NT2/D1 (cell line): ENCODE measurements at places on chromosomes 4 and X.

DNA sequence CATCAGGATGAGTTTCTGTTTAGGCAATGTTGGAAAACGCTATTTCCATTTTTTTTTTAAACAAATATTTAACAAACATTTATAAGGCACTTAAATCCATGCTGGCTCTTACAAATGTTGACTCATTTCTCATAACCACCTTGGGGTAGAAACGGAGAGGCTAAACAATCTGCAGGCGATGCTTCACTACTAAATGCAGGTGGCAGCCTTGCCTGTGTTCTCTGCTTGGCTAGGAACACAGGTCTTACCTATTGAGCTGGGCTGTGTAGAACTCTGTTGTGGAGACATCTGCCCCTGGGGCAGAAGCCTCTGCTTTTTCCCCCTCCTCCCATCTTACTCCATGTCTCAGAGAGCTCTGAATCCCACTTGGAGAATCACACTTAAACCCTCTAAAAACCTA lies 1.4 kb upstream of the CXCL1 start:
- no peak for DNase-seq

DNA sequence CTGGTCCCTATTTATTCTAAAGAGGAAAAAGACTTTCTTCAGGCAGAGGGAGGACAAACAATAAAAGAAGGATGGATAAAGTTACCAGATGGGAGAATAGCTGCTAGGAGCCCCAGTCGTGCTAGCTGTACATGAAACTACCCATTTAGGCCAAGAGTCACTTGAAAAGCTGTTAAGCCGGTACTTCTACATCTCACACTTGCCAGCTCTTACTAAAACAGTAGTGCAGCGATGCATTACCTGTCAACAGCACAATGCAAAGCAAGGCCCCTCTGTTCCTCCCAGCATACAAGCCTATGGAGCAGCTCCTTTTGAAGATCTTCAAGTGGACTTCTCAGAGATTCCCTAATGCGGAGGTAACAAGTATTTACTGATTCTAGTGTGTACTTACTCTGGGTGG lies 1138.8 kb downstream of the ARAP2 start:
- no peak for DNase-seq

DNA sequence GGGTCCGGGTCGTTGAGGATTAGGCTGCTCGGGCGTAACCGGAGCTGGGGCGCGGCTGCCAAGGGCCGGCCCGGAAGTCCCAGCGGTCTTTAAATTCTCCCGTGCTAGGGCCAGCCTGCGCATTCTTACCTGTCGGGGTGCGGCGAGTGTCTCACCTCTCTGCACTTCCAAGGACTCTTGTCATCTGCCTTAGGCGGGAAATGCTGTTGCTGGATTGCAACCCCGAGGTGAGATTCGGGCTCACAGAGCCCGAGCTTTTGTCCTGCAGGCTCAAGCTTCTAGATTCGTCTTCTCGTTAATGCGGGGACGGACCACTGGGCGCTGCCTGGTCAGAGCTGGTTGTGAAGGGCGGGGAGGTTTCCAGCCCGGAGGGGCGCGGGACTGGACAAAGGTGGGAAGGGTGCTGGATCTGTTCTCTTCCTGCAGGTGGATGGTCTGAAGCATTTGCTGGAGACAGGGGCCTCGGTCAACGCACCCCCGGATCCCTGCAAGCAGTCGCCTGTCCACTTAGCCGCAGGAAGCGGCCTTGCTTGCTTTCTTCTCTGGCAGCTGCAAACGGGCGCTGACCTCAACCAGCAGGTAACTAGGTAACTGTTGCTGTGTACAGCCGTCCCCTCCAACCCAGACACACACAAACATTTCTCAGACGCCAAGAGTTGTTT lies at the start of gene ANKRD37:
Gene ANKRD37, plus strand, starts transcription at position 118 of the 662 bp plus-strand sequence. Its CDS starts 83 bp downstream, at position 201.
- no peak for DNase-seq

DNA sequence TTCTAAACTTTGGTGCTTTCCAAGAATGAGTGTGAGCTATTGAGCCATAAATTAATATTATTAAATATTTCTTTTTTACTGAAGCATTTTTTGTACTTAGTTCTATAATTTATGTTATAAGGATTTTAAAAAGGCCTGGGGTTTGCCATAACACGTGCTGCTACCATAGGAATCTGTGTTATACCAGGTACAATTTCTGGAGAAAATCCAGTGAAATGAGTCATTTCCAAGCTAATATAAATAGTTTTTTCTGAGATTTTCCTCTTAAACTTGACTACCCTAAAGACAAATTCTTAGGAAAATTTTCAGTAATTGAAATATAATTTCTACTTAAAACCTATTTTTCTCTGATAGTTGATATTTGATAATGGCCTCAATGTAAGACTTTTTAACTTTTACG lies 130.8 kb downstream of the TLL1 start:
- no peak for DNase-seq

GRCh38 chrX:124307253-124307907 lies 25.1 kb upstream of the TEX13D start:
- DNase-seq, result no peak

- DNase-seq, result no peak
Observed at GRCh38 chrX:13535376-13536165, 33.8 kb upstream of the EGFL6 start.

- no peak for DNase-seq
Observed at GRCh38 chr4:84914686-84915395, 51.6 kb downstream of the WDFY3 start.

DNA sequence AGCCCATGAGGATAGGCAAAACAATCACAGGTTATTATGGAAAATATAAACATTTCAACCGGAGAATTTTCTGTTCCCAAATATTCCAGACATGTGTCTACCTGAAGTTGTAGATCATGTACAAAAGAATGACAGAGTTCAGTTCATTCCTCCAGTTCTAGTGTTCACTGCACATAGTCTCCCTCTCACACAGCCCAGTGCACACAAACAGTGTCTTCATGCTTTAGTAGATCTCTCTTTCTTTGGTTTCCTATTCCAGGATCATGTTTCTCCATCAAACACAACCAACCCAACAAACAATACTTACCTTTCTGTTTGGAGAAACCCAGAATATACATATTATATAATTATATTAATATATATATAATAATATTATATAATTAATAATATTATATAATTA lies 671.9 kb downstream of the TRIML1 start:
- no peak for DNase-seq

GRCh38 chr4:3529363-3529762 lies 2.9 kb downstream of the LRPAP1 start:
- DNase-seq, result no peak

- DNase-seq, result no peak
Observed at GRCh38 chr4:181647396-181648147, 595.6 kb upstream of the TENM3 start.

- no peak for DNase-seq
Observed at GRCh38 chr4:8860892-8861575, 10.6 kb downstream of the HMX1 start.

DNA sequence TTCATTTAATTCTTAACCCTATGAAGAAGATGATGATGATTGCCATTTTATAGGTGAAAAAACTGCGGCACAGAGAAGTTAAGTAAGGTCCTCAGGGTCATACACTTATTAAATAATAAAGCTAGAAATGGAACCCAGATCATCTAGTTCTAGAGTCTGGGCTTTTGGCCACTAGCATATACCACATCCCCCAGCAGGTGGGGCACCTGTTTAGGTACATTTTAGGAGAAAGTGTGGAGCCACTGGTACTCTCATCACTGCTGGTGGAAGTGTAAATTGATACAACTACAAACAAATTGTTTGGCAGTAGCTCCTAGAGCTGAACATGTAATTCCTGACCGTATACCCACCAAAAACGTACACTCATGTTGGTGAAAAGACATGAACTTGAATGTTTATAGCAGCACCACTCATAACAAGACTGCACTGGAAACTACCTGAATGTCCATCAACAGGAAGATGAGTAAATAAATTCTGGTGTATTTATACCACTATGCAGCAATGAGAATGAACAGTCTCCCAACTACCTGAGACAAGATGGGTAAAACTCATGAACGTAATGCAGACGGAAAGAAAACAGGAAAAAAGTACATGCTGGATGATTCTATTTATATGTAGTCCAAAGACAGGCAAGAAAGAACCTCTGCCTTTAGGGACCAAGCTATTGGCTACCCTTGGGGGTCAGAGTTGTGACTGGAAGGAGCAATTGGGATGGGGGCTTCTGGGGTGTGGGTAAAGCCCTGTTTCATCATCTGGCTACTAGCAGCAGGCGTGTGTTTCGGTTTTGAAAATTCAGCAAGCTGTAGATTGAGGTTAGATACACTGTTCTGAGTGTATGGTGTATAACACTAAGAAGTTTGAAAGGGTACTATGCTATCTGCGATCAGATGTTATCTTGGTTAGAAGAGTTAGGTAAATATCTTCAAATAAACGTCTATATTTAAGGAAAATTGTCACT lies 72.3 kb upstream of the ADGRG2 start:
- DNase-seq, result no peak

DNA sequence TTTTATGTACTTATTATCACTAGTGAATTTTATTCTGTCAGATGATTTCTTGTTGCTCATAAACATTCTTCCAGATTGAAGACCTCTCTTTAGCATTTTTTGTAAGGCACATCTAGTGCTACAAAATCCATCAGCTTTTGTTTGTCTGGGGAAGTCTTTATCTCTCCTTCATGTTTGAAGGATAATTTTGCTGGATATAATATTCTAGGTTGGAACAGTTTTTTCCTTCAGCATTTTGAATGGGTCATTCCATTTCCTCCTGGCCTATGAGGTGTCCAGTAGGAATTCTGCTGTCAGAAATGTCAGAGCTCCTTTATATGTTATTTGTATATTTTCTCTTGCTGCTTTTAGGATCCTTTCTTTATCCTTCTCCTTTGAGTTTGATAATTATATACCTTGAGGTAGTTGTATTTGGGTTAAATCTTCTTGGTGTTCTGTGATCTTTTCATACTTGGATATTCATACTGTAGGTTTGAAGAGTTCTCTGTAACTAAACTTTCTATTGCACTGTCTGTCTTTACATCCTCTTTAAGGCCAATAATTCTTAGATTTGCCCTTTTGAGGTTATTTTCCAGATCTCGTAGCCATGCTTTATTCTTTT lies 58.3 kb downstream of the PTPN13 start:
- no peak for DNase-seq

- DNase-seq, result no peak
Observed at GRCh38 chrX:119374736-119375135, 24.4 kb upstream of the SLC25A43 start.

DNA sequence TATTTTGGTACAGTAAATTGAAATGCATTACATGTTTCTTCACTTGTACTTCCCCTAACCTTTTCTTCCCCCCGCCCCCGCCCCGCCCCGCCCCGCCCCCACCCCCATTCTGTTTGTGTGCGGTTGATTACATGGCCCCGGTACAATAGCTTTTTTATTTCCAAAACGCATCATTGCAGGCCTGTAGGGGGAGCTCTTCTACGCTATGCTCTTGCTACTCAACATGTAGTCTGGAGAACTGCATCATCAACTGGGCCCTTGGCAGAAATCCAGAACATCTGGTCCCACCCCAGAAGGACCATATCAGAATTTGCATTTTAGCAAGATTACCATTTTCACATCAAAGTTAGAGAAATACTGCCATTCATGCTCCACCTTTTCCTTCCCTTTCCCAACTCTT lies 333.3 kb upstream of the DDX53 start:
- DNase-seq, result peak; percentile 49

GRCh38 chr4:169986369-169986768 lies 39.8 kb downstream of the MFAP3L start:
- no peak for DNase-seq

DNA sequence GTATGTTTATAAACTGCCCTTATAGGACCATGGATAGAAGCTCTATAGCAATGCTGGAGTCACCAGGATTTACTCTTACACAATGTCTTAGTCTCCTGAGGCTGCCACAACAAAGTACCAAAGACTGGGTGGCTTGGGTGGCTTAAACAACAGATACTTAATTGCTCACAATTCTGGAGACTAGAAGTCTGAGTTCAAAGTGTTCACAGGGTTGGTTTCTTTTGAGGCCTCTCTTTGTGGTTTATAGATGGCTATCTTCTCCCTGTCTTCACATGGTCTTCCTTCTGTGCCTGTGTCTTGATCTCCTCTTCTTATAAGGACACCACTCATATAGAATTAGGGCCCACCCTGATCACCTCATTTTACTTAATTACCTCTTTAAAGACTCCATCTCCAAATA lies 2.0 kb upstream of the TRPC3 start:
- DNase-seq, result no peak
